ENCODE measurements at places on chromosomes 6 and 20.

DNA sequence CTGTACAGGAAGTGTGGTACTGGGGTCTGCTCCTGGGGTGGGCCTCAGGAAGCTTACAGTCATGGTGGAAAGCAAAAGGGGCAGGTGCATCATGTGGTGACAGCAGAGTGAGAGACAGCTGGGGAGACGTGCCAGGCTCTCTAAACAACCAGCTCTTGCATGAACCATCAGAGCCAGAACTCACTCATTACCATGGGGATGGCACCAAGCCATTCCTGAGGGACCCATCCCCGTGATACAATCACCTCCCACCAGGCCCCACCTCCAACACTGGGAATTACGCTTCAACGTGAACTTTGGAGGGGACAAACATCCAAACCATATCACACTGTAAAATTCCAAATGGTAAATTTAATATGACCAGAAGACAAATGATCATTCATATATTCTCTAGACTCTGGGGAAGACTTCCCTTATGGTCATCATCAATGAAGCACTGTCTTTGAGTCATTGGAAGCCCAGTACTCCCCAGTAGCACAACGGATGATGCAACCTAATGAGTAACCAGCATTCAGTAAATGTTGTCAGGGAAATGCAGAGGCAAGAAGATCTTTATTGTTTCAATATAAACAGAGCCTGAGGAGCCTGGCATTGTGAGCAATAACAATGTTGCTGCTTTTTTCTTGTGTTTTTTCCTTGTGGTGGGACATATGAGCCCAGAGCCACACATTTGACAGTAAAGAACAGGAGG lies 48.2 kb upstream of the RALY start:
- DNase-seq, result no peak

DNA sequence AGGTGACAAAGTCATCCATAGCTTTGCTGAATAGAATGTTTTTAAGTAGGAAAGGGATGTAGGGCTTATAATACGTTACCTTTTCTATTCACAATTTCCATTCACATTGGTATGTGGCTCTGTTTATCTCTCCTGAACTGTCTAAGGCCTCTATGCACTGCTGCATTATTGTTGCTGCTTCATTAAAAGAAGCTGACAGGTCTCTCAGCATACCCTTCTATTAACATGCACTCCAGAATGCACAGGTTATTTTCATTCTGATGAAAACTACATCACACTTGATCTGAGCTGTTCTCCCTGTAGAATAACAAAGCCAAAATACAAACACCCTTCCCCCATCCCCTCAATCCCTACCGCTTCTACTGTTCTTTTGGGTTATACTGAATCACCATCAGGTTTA lies 399.3 kb downstream of the TBC1D32 start:
- no peak for DNase-seq

DNA sequence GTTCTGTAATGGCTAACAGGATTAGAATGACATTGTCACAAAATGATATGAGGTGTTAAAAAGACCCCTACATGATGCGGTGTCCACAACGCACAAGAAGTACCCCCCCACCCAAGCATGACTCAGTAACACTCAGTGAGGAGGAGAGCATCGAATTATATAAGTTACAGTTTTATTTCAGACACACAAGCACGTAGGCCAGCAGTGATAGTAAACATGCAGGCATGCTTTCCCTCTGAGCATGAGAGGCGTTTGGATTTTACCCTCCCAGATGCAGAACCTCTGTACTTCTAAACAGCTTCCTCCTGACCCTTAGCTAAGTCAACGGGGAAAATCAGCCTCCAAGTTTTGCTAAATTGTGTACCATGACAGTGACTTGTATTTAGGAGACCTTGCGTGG lies 23.9 kb downstream of the GNAS start:
- no peak for DNase-seq

GRCh38 chr6:138618168-138618567 lies 118.9 kb upstream of the NHSL1 start:
- no peak for DNase-seq

DNA sequence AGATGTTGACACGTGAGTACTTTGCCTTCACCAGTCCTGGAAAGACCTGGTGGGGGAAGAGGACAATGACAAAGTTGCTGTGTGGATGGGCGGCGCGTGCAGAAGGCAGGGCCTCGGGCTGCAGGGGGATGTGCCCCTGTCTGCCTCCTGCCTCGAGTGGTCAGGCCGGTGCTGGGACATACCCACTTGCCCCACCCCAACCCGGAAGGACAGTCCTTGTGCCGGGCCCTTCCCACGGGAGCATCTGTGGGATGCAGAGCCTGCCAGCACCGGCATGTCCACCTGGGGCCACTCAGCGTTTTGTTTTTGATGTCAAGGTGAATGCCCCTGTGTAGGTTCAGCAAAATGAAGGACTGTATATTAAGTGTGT lies 60.5 kb upstream of the BHLHE23 start:
- no peak for DNase-seq

GRCh38 chr6:10668126-10668917 lies 26.1 kb downstream of the C6orf52 start:
- no peak for DNase-seq

- DNase-seq, result no peak
Observed at GRCh38 chr6:92271091-92271490, 1148.3 kb downstream of the EPHA7 start.

DNA sequence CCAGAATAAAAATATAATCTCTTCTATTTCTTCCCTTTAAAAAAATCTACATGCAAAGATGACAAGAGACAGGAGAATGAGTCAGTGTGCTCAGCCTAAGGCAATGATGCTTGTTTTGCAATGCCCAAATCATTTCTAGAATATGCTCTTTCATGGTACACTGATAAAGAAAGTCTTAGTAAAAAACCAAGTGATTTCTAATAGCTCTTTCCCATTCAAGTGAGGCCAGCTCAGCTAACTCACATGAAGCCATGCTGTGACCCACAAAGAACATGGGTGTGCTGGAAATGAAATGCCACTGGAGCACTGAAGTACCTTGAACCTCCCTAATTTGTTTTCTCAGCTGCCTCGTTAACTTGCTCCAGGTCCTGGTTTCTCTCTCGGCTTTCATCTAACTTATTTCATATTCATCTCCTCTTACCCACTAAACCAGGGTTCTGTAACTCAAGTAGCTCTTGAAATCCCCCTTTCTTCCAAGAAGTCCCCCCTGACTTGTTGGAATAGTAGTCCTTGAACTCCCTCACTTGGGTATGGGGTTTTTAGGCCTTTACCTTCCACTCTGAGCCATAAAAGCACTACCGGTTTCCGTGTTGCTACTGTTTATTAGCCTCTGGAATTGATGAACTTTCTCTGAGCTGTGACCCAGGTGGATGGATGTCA lies 92.7 kb downstream of the IRF4 start:
- no peak for DNase-seq

GRCh38 chr6:56840467-56841380 lies 114.2 kb upstream of the BEND6 start:
- peak; percentile 18 for DNase-seq

DNA sequence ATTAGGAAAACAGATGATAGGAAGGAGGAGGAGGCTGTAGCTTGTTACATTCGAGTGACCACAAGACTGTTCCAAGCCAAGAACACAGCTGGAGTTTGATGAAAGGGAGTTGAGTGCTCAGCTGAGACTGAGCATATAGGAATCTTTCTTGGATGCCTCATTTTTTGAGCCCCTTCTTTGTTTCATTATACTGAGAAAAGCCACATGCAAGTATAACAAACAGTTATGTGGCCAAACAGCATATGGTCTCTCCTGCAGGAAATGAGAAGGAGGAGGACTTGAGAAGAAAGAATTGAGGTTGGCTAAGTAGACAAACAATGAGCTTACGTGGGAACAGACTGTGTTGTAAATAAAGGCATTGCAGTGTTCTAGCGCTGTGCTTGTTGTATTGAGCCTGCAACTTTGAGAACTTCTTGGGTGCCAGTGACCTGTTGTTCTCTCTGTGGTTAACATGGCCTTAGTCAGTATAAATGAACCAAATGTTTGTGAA lies 78.3 kb downstream of the AKAP7 start:
- DNase-seq, result no peak

GRCh38 chr20:57372581-57373350 lies 18.4 kb upstream of the RBM38 start:
- DNase-seq, result no peak

DNA sequence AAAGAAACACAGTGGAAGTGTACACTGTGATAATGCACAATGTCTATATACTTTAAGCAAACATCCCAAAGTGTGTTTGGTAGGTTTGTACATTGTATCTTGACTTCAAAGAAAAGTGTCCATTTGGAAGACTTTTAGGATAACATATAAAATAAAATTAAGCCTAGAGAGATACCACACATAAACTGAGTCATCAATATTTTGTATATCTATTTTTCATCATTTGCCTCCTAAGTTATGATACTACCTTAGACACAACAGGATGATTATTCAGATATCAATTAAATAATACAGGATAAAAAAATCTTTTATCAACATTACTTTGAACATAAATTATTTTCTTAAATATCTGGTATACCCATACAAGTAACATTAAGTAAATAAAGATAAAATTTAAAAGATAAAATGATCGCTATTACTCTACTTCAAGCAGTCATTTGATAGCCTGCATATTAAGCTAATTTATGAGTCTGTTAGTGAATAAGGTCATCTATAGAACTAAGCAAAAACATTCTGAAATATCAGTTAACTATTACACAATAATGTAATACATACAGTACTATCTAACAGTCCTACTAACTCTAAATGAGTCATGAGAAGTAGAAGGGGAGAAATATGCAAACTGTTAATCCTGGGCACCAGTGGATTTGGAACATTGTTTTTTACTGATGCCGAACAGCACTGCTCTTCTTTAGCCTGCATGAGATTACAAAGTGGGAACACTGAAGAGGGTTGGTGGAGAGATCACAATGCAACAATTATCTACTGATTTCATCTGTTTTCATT lies 158.4 kb upstream of the SIM1 start:
- DNase-seq, result no peak

DNA sequence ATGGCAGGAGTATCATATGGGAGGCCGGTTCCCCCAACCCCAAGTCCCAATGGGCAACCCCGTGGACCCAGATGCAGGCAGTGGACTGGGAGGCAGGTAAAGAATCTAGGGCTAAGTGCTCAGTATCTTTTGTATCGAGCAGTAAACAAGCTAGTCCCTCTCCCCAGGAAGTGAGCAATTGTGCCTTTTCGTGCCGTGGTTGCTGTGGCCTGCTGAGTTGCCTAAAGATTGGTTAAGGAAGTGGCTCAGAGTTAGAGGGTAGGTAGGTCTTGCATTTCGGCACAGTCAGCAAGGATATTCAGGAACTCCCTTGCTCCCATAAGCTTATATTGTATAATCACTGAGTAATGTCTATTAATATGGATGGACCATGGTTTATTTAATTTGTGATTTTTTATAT lies 1.3 kb upstream of the DNAH8 start:
- no peak for DNase-seq

- DNase-seq, result no peak
Observed at GRCh38 chr6:24899997-24900325, 35.8 kb downstream of the RIPOR2 start.

GRCh38 chr20:32810941-32811340 lies 8.8 kb upstream of the MAPRE1 start:
- no peak for DNase-seq

- DNase-seq, result no peak
Observed at GRCh38 chr6:140434761-140435160, 1060.3 kb upstream of the CITED2 start.

DNA sequence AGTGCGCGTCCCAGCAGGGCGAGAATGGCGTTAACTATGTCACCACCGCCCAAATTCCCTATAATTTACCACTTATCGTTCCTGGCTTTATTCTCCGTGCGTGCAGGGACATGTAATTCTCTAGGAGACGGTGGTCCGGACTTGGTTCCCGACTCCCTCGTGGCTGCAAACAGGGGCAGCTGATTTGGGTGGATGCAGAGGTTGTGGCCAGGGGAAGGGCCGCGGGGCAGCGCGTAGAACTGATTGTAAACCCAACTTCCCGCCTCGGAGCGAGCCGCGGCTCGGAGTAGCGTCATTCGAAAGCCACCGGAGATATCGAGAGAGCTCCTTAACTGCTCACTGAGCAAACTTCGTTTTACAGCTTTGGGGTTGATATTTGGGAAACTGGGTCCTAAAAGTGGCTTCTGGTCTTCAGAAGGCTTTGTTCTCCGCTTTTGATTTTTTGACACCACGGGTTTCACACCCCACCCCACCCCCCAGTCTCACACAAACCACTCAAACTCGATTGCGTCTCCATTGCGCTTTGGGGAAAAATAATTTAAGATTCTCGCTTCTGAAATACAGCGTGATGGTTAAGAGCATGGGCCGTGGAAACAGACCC lies 17.5 kb upstream of the ZSCAN9 start:
- no peak for DNase-seq

GRCh38 chr6:23413327-23414050 lies 712.5 kb upstream of the NRSN1 start:
- DNase-seq, result no peak

DNA sequence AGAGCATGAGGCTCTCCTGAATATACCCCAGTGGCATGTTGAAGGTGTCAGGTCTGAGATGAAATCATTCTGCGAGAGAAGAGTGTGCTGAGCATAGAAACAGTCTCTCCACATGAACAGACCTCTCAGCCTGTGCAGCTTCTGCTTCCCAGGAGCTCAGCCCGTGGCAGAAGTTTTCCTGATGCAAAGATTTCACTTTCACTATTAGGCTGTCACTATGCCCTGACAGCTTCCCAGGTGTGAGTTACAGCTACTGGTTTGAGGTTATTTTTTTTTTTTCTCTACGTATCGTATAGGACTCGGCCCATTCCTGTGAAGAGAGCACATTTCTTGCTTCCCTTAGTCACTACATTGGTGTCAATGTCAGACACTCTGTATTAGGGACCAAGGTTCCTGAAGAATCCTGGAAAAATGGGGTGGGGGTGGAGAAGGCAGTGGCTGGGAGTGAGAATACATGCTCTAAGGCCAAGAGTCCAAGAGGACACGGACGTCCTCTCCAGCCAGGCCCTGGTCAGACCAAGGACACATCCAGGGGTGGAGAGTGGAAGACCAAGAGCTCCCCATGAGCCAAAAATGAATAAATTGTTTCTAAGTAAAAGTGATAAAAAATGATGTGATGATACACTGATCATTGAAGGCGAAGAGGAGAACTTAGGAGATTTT lies 121.2 kb upstream of the AKAP12 start:
- DNase-seq, result no peak

DNA sequence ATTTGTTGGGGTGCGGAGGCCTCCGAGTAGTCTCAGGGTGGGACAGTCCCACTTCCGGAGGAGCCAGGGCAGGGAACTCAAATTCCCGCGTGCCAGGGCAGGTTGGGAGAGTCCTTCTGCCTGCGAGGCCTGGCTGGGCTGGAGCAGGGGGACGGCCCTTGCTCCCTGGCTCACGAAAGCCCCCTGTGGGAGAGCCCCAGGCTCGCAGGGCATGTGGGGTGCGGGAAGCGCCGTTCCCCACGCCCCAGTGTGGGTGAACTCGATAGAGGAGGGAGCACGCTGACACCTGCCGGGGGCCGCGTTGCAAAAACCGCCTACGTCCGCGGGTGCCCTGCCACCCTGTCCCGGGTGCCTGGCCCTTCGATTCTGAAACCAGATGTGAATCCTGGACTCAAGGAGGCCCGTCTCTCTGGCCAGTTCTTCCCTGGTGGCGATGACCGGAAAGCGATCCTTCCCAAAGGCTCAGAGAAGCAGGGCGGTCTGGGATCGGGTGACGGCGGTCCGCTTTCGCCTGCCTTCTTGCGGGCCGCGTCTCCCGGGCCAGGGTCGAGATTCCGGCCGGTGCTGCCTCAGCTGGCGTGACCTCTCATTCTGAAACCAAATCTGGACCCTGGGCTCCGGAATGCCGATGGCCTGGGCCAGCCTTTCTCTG lies 1846.5 kb upstream of the DEFB115 start:
- no peak for DNase-seq

Measured in NCI-H1930 (cell line).